ENCODE measurements at places on chromosomes 5 and 9.

DNA sequence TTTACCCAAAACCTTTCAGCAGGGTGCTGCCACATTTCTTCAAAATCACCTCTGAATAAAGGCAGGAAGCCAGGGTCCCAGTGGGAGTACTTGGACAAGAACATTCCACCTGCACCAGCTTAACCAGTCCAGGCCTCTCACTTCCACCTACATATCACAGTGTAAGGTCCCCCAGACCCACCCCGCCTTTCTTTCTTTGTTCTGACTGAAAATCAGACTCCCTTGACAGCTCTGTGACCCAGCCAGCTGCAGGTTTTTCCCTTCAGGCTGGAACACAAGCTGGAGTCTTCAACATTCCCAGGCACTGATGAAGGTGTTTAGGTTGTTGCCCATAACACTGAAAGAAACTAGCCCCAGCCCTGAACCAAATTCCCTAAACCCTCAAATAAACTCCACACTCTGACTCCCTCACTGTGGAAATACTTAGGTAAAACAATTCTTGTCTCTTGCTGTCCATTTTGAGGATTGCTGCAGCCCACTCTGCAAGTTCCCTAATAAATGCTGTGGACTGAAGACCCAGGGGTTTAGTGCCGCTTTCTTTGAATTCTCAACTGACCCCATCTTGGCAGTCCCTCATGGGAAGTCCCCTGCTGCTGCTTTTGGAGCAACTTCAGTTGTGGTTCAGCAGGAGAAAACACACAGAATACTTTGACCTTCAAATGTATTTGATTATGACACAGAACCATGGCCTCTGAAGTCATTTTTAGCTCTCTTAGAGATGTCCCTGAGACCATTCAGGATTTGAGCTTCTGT, 24.8 kb downstream of the P4HA2 start:
- no peak for DNase-seq

- peak; percentile 69 for DNase-seq
These were observed 388 bp downstream of the ANKS6 start for GRCh38 chr9:98795970-98796363.

DNA sequence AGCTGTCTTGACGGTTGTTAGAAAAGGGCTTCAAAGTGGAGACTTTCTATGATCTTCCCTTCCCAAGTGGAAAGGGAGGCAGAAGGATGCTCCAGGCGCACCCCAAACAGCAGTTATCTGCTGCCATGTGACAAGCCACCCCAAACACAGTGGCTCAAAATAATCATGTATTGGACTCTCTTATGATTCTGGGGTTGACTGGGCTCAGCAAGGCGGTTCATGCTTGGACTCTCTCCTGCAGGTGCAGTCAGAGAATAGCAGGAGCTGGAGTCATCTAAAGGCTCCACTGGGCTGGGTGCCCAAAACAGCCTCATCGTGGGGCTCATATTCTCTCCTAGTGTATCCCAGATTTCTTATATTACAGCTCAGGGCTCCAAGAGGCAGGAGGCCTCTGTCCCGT, 177.6 kb upstream of the IER5L start:
- no peak for DNase-seq

- DNase-seq, result no peak
These were observed 155.6 kb upstream of the VLDLR start for GRCh38 chr9:2465921-2466460.

DNA sequence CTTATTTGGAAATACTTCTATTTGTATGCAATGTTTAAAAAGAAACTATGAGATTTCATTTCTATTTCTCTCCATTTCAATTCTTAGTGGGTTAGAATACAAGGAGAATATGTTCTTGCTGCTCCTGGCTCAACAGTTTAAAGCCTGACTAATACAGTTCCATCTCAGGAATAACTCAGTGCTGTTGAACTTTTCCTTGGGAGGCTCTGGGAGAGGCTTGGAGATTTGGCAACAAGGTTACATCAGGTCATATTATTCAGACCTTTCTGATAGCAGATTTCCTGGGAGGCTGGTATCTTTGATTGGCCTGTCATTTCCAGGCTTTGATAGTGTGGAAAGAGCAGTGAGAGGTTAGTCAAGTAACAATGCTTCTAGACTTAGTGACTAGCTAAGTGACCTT, 481.7 kb upstream of the KLF4 start:
- no peak for DNase-seq

DNA sequence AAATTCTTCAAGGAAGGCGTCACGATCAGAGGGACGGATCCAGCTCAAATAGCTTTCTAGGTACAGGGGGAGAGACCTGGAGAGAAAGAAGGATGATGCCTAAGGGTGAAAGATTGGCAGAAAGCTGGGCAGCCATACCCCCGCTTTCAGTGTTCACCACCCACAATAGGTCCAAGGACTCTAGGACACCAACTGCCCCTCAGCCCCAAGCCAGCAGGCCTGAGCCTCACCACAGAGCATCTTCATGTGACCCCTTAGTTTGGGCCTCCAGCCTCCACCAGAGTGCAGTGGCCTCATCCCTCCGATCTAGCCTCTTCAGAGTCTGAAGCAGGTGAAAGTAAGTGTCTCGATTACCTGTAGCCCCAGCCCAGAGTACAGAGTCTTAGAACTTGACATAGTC, 1.7 kb upstream of the VCP start:
- DNase-seq, result no peak

- no peak for DNase-seq
These were observed 809 bp downstream of the TNIP1 start for GRCh38 chr5:151079838-151080612.
